Body of pancreas (tissue), 4 donors: ENCODE measurements at places on chromosomes 16 and 17. TPM values are rescaled to one million over a fixed set of nuclear protein-coding genes. Genes with fewer than 3 reads are reported as not detected.

The CLUH gene
- 167 TPM for total RNA-seq

The CACNG5 gene
- total RNA-seq = not detected

DNA sequence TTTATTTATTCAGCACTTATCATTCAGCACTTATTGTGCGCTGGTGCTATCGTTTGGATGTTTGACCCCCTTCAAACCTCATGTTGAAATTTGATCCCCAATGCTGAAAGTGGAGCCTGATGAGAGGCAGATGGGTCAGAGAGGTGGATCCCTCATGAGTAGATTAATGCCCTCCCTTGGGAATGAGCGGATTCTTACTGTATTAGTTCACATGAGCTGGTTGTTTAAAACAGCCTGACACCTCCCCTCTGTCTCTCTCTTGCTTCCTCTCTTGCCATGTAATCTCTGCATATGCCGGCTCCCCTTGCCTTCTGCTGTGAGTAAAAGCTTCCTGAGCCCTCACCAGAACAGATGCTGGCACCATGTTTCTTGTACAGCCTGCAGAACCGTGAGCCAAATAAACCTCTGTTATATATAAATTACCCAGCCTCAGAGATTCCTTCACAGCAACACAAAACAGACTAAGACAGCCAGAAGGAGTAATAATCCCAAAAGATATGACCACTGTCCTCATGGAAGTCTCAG lies 111.1 kb downstream of the CACNG3 start:
- no peak for DNase-seq
- no peaks in the 10 kb centered on the region for H3K4me1 ChIP-seq
- H3K27ac ChIP-seq = no peak overlapping the region
- no peak overlapping the region for H3K4me3 ChIP-seq

DNA sequence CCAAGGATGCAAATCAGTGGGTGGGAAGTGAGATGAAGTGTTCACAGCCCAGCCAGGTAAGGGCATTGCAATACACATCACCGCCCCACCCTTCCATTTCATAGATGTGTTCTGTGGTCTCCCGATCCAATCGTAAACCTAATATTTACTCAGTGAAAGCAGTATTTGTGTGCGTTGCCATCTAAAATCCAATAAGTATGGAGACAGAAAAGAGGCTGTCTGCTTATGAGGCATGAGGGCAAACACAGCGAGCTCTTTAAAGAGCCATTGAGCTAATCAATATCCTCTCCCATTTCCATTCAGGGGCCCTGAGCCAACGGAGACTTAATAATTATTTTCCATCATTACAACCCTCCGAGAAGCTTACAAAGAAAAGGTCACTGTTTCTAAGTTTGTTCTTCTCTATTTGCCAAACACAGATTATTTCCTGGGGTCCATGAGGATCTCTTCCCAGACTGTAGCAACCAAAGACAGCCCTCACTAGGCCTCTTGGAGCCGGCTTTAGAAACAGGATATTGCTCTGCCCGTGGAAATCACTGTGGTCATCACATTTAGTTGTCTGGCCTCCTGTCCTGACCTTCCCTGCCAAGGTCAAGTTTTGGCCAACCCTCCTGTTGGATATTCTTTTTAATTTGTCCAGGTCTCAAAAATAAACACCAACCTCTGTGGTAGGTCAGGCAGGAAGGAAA lies 120.1 kb downstream of the SLC39A11 start:
- no peak overlapping the region for H3K27ac ChIP-seq
- H3K4me1 ChIP-seq = peaks cover 14% of the 10 kb centered on the region
- no peak for DNase-seq
- no peaks in the 10 kb centered on the region for H3K36me3 ChIP-seq

DNA sequence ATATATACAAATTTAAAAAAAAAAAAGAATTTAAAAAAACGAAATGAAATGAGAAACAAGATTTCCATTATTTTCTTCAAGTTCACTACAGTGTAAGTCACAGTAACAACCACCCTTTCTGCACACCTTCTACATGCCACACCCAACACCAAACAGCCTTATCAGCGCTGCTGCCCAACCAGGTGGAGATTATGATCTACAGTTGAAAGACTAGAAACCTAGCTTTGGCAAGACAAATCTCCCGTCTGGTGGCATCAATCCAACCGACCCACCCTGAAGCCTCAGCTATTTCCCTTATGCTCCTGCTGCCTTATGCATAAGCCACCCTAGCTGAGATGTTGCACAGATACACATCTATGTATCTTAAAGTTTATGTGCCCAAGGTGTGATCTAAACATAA lies 60.8 kb downstream of the PARN start:
- H3K4me3 ChIP-seq = no peak overlapping the region
- no peaks in the 10 kb centered on the region for H3K36me3 ChIP-seq
- H3K27ac ChIP-seq = no peak overlapping the region
- H3K4me1 ChIP-seq = peaks cover 20% of the 10 kb centered on the region
- no peak for DNase-seq
- H3K27me3 ChIP-seq = no peaks in the 10 kb centered on the region

DNA sequence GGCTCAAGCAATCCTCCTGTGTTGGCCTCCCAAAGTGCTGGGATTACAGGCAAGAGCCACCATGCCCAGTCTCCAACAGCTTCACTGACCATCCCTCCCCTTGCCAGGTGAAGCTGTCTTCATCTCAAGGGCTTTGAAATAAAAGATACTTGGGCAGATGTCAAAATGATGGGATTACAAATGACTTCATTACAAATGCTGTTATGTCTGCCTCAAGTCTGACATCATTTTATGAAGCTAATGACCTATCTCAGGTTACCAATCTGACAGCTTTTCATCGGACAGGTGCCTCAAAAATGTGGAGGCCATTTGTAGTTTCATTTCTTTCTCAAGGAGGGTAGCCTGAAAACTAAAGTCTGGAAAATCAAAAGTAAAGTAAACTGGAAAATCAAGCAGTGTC lies 323.7 kb upstream of the TBX2 start:
- no peak for DNase-seq
- H3K4me1 ChIP-seq = no peaks in the 10 kb centered on the region
- no peaks in the 10 kb centered on the region for H3K36me3 ChIP-seq
- no peaks in the 10 kb centered on the region for H3K27me3 ChIP-seq
- no peak overlapping the region for H3K27ac ChIP-seq

- no peak overlapping the region for H3K27ac ChIP-seq
- no peak overlapping the region for H3K4me3 ChIP-seq
- peaks cover 8% of the 10 kb centered on the region for H3K4me1 ChIP-seq
Measured at GRCh38 chr17:364766-365165, 12.2 kb upstream of the RPH3AL start.

DNA sequence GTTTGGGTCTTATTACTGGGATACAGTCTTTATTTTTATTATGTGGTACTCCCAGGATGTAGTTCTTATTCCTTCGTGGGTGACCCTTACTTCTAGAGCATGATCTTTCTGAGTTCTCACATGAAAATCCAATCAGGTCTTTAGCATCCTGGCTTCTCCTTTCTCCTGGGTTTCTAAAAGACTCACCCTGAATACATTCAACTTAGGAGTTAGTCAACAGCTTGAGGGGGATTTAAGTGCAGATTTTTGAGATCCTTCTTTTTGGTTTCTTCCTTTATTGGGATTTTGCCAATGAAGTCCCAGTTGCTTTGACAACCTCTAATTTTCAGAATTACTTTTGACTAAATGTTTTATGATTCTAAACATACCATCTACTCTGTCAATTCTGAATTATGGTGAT lies 68.2 kb downstream of the SIAH1 start:
- H3K4me1 ChIP-seq = peaks cover 4% of the 10 kb centered on the region
- no peak overlapping the region for H3K4me3 ChIP-seq
- H3K27ac ChIP-seq = no peak overlapping the region
- no peaks in the 10 kb centered on the region for H3K27me3 ChIP-seq
